ENCODE measurements at places on chromosomes 13 and 19.

GRCh38 chr13:99636728-99637353, 135.6 kb downstream of the TM9SF2 start:
- DNase-seq: no peak

- no peak for DNase-seq
These were observed 3.3 kb upstream of the MYADM start for GRCh38 chr19:53864308-53864836.

- DNase-seq: no peak
These were observed 85.5 kb downstream of the CACNA1A start for GRCh38 chr19:13420780-13421179.

- no peak for DNase-seq
These were observed 30.0 kb downstream of the MYH14 start for GRCh38 chr19:50233308-50233910.

GRCh38 chr13:66803013-66803807, 426.9 kb downstream of the PCDH9 start:
- no peak for DNase-seq

DNA sequence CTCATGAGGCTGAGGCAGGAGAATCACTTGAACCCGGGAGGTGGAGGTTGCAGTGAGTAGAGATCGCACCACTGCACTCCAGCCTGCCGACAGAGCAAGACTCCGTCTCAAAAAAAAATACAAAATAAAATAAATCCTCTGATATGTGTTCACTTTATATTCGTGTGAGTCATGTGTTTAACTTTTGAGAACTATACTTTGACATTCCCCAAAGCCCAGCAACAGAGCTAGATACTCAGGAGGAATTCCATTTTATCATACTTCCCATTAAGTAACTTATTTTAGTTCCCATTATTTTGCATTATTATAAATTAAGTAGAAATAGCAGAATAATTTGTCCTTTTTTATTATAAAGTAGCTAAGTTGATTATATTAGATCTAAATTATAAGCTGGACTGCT, 3.3 kb upstream of the CHAMP1 start:
- no peak for DNase-seq

DNA sequence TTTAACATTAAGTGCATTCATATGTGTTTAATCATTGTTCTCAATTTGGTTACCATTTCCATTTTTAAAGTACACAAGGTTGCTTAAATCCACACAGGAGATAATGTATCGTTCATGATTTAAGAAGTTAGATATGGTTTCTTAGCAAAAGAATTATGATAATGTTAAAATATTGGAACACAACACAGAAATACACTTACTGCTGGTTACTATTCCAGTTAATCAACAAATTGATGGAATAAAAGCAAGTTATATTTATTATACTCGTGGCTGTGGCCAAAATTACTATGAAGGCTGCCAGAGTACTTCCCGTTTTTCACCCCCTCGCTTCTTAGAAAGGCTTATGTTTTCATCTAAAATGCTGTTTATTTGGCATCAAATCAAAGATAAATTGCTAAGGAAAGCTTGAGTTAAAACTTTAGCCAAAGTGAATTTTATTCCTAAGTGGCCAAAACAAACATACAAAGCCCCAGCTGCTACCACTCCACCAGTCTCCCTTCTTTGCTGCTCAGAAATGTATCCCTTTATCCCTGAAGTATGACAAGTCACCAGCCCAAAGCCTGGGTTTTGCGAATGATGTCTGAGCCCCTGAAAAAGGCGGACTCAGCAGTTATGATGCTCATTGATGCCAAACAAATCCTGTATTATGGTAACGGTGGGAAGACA, 27.7 kb downstream of the LCP1 start:
- no peak for DNase-seq

Data from activated CD8-positive, alpha-beta memory T cell treated with anti-CD3 and anti-CD28 coated beads for 24 hours (primary cell).